ENCODE measurements at places on chromosomes 5 and 9. TPM values are rescaled to one million over a fixed set of nuclear protein-coding genes. Genes with fewer than 3 reads are reported as not detected.
A peak's percentile ranks its signal among the peaks of the same experiment; 100 is the strongest.

AFAP1L1 gene
- 22.3 TPM for total RNA-seq

LECT2 gene
- not detected for total RNA-seq

SPAG8 gene
- total RNA-seq = 4.7 TPM

SOHLH1 gene
- not detected for total RNA-seq

DNA sequence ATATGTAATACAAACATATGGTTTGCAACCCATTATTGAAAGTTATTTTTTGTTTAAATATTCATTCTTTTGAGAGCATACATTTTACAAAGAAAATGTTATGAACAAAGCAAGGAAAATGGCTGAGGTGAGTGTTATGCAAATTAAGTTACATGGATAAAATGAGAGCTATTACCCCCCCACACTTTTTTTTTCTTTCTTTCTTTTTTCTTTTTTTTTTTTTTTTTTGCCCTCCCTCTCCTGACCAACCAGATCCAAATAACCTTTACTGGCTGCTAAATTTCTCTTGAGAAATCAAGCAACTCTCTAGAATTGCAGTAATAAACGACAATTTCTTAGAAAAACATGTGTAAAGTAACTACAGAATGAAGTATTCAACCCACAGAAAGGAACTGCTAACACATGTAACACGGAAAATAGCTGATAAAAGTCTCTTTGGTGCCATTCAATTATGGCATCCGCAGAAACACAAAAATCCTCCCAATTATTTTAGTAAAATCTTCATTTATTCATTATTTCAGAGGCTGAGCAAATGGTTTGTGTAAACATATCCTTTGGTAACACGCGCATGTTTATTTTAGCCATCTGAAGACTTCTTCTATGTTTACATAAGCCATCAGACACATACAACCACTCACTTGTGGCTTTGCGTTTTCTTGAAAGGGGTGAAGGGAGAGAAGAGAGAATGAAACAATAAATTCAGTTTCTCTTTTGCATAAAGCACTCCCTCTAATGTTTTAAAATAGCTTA is 216.1 kb downstream of the NFIB start:
- H3K27ac ChIP-seq = peak overlapping the region; percentile 63
- H3K36me3 ChIP-seq = no peaks in the 10 kb centered on the region
- H3K4me3 ChIP-seq = no peak overlapping the region
- peaks cover 24% of the 10 kb centered on the region for H3K4me1 ChIP-seq
- H3K27me3 ChIP-seq = no peaks in the 10 kb centered on the region

- no peak overlapping the region for H3K4me3 ChIP-seq
- no peak overlapping the region for H3K27ac ChIP-seq
- H3K27me3 ChIP-seq = no peaks in the 10 kb centered on the region
- H3K36me3 ChIP-seq = peaks cover 4% of the 10 kb centered on the region
Measured at GRCh38 chr9:137554349-137554748, 2.7 kb downstream of the MRPL41 start.

- H3K27me3 ChIP-seq = no peaks in the 10 kb centered on the region
- no peaks in the 10 kb centered on the region for H3K4me1 ChIP-seq
Measured at GRCh38 chr5:98757978-98758377, 15.5 kb upstream of the RGMB start.

DNA sequence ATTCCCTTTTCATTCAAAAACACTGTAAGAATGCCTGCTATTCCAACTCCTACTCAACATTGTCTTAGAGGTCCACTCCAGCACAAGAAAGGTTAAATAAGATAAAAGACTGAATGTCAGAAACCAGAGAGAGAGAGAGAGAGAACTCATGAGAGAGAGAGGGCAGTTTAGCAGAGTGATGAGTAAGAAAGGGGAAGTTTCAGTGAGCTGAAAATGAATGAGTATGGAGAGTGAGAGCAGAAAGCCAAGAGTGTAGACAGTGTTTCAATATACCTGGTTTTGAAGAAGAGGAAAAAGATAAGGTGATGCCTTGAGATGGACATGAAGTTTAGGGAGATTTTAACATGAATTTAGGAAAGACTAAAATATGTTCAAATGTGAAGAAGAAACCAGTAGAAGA is 528.0 kb upstream of the SEMA6A start:
- no peaks in the 10 kb centered on the region for H3K27me3 ChIP-seq
- H3K27ac ChIP-seq = no peak overlapping the region
- no peaks in the 10 kb centered on the region for H3K36me3 ChIP-seq
- H3K4me3 ChIP-seq = no peak overlapping the region
- H3K4me1 ChIP-seq = no peaks in the 10 kb centered on the region
- DNase-seq = no peak

DNA sequence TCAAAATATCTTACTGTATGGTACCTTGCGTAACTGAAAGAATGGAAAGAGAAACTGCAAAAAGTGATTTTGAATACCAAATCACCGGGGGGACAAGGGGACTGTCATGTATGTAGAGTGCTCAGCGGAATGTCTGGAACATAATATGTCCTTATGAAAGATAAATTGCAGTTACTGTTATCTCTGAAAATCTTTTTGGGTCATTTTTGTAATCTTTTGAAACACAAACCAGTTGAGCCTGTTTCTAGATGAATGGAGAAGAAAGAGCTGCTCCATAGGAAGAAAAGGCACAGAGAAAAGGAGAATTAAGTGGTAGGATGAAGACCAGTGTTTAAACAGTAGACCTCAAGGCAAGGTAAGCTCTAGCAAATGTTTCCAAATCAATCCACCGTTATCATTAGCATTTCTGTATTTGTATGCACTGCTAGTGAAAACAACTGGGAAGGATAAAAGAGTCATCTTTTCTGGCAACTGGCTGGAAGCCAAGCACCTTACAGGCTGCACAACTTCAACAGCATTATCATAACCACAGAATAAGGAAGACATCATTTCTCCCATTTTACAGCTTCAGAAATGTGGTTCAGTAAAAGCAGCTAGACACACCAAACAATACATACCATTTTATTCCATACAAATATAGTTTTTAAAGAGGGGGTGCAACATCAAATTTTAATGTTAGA is 158.5 kb downstream of the TRPM3 start:
- no peak overlapping the region for H3K4me3 ChIP-seq
- no peaks in the 10 kb centered on the region for H3K36me3 ChIP-seq
- H3K4me1 ChIP-seq = peaks cover 8% of the 10 kb centered on the region
- no peak for DNase-seq
- no peak overlapping the region for H3K27ac ChIP-seq

GRCh38 chr5:5040712-5041111 is 99.4 kb upstream of the ADAMTS16 start:
- H3K4me1 ChIP-seq = no peaks in the 10 kb centered on the region
- H3K4me3 ChIP-seq = no peak overlapping the region
- no peak overlapping the region for H3K27ac ChIP-seq
- H3K27me3 ChIP-seq = no peaks in the 10 kb centered on the region
- no peak for DNase-seq
- H3K36me3 ChIP-seq = no peaks in the 10 kb centered on the region

GRCh38 chr5:176466245-176466871 is 18.2 kb downstream of the FAF2 start:
- H3K36me3 ChIP-seq = no peaks in the 10 kb centered on the region
- H3K4me3 ChIP-seq = no peak overlapping the region
- H3K4me1 ChIP-seq = peaks cover 10% of the 10 kb centered on the region
- no peaks in the 10 kb centered on the region for H3K27me3 ChIP-seq

GRCh38 chr9:116695438-116695837 is 8.3 kb downstream of the TRIM32 start:
- H3K27me3 ChIP-seq = no peaks in the 10 kb centered on the region
- H3K4me1 ChIP-seq = no peaks in the 10 kb centered on the region
- H3K36me3 ChIP-seq = peaks cover 23% of the 10 kb centered on the region

GRCh38 chr9:134570151-134570621 is 71.4 kb upstream of the COL5A1 start:
- no peak overlapping the region for H3K4me3 ChIP-seq
- DNase-seq = no peak
- H3K27me3 ChIP-seq = no peaks in the 10 kb centered on the region
- H3K27ac ChIP-seq = no peak overlapping the region
- no peaks in the 10 kb centered on the region for H3K36me3 ChIP-seq

GRCh38 chr5:168529374-168530234 is 499 bp downstream of the FBLL1 start:
- no peak for DNase-seq
- no peak overlapping the region for H3K4me3 ChIP-seq
- no peaks in the 10 kb centered on the region for H3K36me3 ChIP-seq
- no peaks in the 10 kb centered on the region for H3K4me1 ChIP-seq
- H3K27me3 ChIP-seq = no peaks in the 10 kb centered on the region

GRCh38 chr9:134536931-134537330 is 104.7 kb upstream of the COL5A1 start:
- no peak overlapping the region for H3K27ac ChIP-seq
- no peak overlapping the region for H3K4me3 ChIP-seq
- H3K36me3 ChIP-seq = no peaks in the 10 kb centered on the region

- H3K27ac ChIP-seq = no peak overlapping the region
- no peaks in the 10 kb centered on the region for H3K36me3 ChIP-seq
- no peaks in the 10 kb centered on the region for H3K27me3 ChIP-seq
- peaks cover 14% of the 10 kb centered on the region for H3K4me1 ChIP-seq
Measured at GRCh38 chr5:127586066-127586770, 62.7 kb upstream of the CTXN3 start.

GRCh38 chr5:35063414-35063813 is 15.7 kb upstream of the AGXT2 start:
- H3K27me3 ChIP-seq = no peaks in the 10 kb centered on the region
- no peak for DNase-seq
- H3K36me3 ChIP-seq = no peaks in the 10 kb centered on the region
- no peak overlapping the region for H3K4me3 ChIP-seq
- no peak overlapping the region for H3K27ac ChIP-seq

DNA sequence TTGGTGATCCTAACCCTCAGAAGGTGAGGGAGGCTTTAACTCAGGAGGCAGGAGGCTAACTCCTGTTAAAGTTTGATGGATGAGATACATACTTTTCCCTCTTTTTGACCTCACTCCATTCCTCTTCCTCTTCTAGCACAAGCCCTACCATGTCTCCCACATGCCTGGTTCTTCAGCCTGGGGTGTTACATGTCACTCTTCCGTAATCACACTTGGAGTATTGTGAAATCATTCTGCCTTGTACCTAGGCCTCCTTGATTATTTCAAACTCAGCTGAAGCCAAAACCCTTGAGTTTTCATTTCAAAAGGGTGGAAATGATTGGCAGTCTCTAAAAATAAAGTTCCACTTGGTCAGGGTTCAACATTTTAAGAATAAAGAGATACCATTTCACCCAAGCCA is 1.8 kb downstream of the PLAC8L1 start:
- H3K27me3 ChIP-seq = no peaks in the 10 kb centered on the region
- peaks cover 6% of the 10 kb centered on the region for H3K4me1 ChIP-seq
- H3K4me3 ChIP-seq = no peak overlapping the region
- no peaks in the 10 kb centered on the region for H3K36me3 ChIP-seq
- H3K27ac ChIP-seq = no peak overlapping the region
- no peak for DNase-seq

DNA sequence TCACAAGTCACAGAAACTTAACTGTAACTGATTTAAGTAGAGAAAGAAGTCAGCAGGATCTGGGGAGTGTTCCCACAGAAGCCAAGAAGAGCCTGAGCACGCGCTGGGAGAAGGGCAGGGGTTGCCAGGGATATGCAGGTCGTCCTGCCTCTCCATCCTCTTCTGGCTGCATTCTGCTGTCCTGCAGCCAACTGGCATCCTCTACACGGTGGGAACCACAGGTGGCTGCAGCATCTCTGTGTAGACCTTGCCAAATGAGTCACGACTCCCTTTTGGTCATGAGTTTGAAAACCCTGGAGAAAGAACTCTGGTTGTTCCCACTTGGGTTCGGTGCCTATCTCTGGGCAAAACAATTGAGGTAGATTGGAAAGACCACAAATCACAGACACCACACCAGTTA is 38.4 kb upstream of the PCA3 start:
- H3K27ac ChIP-seq = no peak overlapping the region
- H3K4me3 ChIP-seq = no peak overlapping the region
- DNase-seq = no peak
- no peaks in the 10 kb centered on the region for H3K36me3 ChIP-seq
- H3K27me3 ChIP-seq = no peaks in the 10 kb centered on the region

DNA sequence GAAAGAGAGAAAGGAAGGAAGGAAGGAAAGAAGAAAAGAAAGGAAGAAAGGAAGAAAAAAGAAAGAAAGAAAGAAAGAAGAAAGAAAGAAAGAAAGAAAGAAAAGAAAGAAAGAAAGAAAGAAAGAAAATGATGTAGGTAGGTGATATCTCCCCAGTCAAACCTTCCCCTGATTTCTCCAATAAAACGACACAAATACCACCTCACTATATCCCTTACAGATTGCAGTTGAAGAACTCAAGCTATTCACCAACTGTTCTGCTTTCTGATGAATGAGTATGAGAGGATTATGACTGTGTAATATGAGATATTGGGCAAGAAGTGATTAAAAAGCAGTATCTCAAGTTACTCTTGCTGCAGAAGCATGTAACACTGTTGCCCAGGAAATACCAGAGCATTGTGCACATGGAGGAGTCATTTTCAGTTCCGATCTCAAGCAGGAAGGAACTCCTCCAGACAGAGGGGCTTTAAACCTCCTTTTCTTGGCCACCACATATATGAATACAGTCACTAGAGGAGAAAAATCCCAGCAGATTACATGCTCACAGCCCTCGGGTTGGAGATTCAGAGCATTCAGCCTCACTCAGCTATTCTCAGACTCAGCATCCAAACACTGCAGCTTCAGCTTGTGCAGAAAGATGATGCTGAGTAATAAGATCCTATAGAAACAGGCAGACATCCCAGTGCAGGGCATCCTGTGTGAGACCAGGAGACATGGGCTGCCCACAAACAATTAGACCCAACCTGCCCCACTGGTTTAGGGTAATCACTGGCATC is 61.4 kb downstream of the UGCG start:
- no peak overlapping the region for H3K4me3 ChIP-seq
- no peaks in the 10 kb centered on the region for H3K27me3 ChIP-seq
- no peaks in the 10 kb centered on the region for H3K4me1 ChIP-seq
- H3K36me3 ChIP-seq = no peaks in the 10 kb centered on the region

DNA sequence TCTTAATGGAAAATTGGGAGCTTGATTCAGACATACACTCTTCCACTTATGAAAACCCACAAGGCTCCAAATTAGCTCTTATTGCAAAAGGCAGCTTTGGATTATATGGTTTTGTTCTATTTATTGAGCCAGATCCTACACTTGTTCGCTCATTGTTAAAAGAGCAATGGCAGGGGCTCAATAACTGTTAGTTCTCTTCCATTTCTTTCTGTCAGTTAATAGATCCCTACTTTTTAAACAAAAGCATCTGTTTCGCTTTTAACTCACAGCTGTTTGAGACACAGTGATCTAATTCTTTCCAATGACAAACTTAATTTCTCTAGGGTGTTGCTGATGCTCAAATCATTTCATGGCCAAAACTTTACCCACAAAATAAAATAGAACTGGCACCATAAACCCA is 11.7 kb downstream of the C5 start:
- no peak overlapping the region for H3K27ac ChIP-seq
- H3K27me3 ChIP-seq = no peaks in the 10 kb centered on the region
- H3K36me3 ChIP-seq = no peaks in the 10 kb centered on the region
- DNase-seq = no peak
- H3K4me1 ChIP-seq = no peaks in the 10 kb centered on the region

GRCh38 chr5:10452768-10453331 is 11.2 kb downstream of the ROPN1L start:
- H3K36me3 ChIP-seq = no peaks in the 10 kb centered on the region
- peaks cover 21% of the 10 kb centered on the region for H3K4me1 ChIP-seq
- no peaks in the 10 kb centered on the region for H3K27me3 ChIP-seq

- no peaks in the 10 kb centered on the region for H3K27me3 ChIP-seq
- no peak overlapping the region for H3K4me3 ChIP-seq
- no peak overlapping the region for H3K27ac ChIP-seq
- no peaks in the 10 kb centered on the region for H3K4me1 ChIP-seq
Measured at GRCh38 chr5:4017076-4017803, 421.6 kb downstream of the IRX1 start.

GRCh38 chr5:52452098-52452497 is 335.6 kb upstream of the ITGA1 start:
- no peaks in the 10 kb centered on the region for H3K27me3 ChIP-seq
- H3K36me3 ChIP-seq = no peaks in the 10 kb centered on the region
- H3K4me1 ChIP-seq = no peaks in the 10 kb centered on the region
- no peak for DNase-seq
- no peak overlapping the region for H3K4me3 ChIP-seq

All from thyroid gland (tissue), 4 donors.